ENCODE measurements at places on chromosomes 13 and 19. TPM values are rescaled to one million over a fixed set of nuclear protein-coding genes. Genes with fewer than 3 reads are reported as not detected.

- no peak overlapping the region for H3K27ac ChIP-seq
- H3K27me3 ChIP-seq, result no peaks in the 10 kb centered on the region
- H3K4me1 ChIP-seq, result no peaks in the 10 kb centered on the region
- DNase-seq, result no peak
- no peaks in the 10 kb centered on the region for H3K36me3 ChIP-seq
Observed at GRCh38 chr19:53994811-53995210, 3.4 kb downstream of the CACNG6 start.

DNA sequence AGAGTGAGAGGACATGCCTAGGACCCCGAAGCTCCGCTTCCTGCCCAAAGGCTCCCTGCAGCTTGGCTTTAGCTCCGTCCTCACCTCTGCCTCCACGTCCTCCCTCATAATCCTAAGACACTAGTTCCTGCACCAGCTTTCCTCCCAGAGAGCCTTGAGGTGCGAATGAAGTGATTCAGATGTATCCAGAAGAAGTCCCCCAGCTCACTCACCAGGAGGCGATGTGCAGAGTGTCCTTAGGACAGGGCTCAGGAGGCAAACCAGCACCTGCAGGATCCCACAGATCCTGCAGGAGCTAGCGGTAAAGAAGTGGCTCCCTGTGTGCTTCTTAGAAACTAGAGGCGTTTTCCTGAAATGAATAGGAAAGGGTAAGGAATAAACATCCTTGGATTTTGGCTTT lies 109.7 kb downstream of the HSPH1 start:
- no peaks in the 10 kb centered on the region for H3K27me3 ChIP-seq
- H3K4me1 ChIP-seq, result no peaks in the 10 kb centered on the region
- DNase-seq, result no peak
- H3K27ac ChIP-seq, result no peak overlapping the region
- H3K4me3 ChIP-seq, result no peak overlapping the region
- H3K36me3 ChIP-seq, result no peaks in the 10 kb centered on the region

DNA sequence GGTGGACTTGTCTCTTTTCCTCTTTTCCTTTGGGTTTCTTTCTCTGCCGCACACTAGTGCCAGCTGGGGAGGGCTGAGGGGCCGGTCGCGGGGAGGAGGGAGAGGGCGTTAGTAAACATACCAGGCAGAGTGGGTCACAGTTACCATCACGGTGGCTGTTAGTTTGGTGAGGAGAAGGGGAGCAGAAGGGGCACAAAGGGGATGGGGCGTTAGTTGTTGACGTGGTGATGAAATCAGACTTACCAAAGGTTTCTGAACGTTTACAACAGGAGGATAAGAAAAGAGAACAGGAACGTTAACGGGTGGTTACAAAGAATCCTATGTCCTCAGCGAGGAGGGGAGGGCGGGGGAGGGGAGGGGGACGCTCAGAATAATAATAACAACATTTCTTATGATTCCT lies 77.9 kb downstream of the PTPRS start:
- no peak for DNase-seq
- H3K4me1 ChIP-seq, result no peaks in the 10 kb centered on the region
- no peak overlapping the region for H3K27ac ChIP-seq
- no peaks in the 10 kb centered on the region for H3K27me3 ChIP-seq
- no peak overlapping the region for H3K4me3 ChIP-seq

- no peak overlapping the region for H3K4me3 ChIP-seq
- no peaks in the 10 kb centered on the region for H3K4me1 ChIP-seq
- H3K27me3 ChIP-seq, result no peaks in the 10 kb centered on the region
- no peak overlapping the region for H3K27ac ChIP-seq
- DNase-seq, result no peak
Observed at GRCh38 chr19:51295382-51296126, 15.9 kb upstream of the IGLON5 start.

GRCh38 chr13:77863144-77863543 lies 55.5 kb downstream of the EDNRB start:
- no peaks in the 10 kb centered on the region for H3K4me1 ChIP-seq
- H3K27ac ChIP-seq, result no peak overlapping the region
- H3K36me3 ChIP-seq, result no peaks in the 10 kb centered on the region

GRCh38 chr19:54151362-54152035 lies 8.0 kb downstream of the LENG1 start:
- H3K27ac ChIP-seq, result no peak overlapping the region
- H3K4me3 ChIP-seq, result no peak overlapping the region
- H3K4me1 ChIP-seq, result no peaks in the 10 kb centered on the region
- DNase-seq, result no peak
- H3K36me3 ChIP-seq, result peaks cover 74% of the 10 kb centered on the region

GRCh38 chr19:57642396-57643046 lies 9.6 kb downstream of the ZNF211 start:
- H3K27ac ChIP-seq, result no peak overlapping the region
- peaks cover 22% of the 10 kb centered on the region for H3K36me3 ChIP-seq
- no peak for DNase-seq
- no peak overlapping the region for H3K4me3 ChIP-seq

DNA sequence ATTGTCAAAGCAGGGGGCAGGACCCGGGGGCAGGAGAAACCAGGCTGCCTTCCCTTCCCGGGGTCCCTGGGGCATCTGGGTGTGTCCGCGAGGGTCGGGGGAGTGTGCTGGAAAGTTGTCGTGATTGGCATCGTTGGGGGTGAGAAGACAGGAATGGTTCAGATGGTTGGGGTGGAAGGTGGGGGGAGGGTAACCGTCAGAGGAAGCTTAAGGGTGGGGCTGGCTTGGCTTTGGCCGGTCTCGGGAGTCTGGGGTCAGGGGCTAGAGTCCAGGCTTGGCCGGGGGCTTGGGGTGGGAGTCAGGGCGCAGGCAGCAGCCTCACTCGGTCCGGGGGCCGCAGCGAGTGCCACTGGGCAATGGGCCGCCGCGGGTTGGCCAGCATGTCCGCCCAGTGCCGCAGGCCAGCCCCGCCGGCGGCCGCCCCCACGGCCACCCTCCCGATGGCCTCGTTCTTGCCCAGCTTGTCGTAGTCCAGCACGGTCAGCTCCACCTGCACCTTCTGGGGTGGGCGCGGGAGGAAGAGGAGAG lies 6.8 kb upstream of the DNAAF3 start:
- no peaks in the 10 kb centered on the region for H3K4me1 ChIP-seq
- DNase-seq, result no peak
- no peaks in the 10 kb centered on the region for H3K36me3 ChIP-seq
- H3K4me3 ChIP-seq, result no peak overlapping the region
- peaks cover 19% of the 10 kb centered on the region for H3K27me3 ChIP-seq
- H3K27ac ChIP-seq, result no peak overlapping the region

DNA sequence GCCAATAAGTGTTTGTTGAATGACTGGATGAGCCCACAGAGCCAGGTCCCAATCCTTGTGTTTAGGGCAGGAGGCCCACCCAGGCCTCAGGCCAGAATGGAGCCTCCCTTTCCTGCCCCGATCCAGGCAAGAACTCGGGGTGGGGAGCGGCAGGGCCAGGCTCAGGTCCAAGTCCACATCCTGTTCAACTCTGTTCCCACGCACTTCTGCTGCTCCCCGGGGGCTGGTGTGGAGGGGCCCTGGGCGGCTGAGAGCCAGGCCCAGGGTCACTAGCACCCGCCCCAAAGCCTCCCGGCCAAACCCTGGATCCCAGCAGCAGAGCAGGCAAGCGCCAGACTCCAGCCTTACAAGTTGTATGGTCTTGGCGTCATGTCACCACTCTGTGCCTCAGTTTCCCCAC lies 8.0 kb downstream of the ANGPTL8 start:
- no peaks in the 10 kb centered on the region for H3K4me1 ChIP-seq
- peaks cover 5% of the 10 kb centered on the region for H3K36me3 ChIP-seq
- peak; percentile 67 for DNase-seq
- no peak overlapping the region for H3K4me3 ChIP-seq

The TBXA2R gene
- 10.4 TPM for total RNA-seq

The SULT2A1 gene
- 371 TPM for total RNA-seq

The TEX26 gene
- total RNA-seq, result not detected

Data from right lobe of liver (tissue), 6 donors.